Renal cortex interstitium (tissue), 15 donors: ENCODE measurements at places on chromosomes 5 and 9. TPM values are rescaled to one million over a fixed set of nuclear protein-coding genes. Genes with fewer than 3 reads are reported as not detected.

GHR gene
- 26.1 TPM for polyA plus RNA-seq

DNA sequence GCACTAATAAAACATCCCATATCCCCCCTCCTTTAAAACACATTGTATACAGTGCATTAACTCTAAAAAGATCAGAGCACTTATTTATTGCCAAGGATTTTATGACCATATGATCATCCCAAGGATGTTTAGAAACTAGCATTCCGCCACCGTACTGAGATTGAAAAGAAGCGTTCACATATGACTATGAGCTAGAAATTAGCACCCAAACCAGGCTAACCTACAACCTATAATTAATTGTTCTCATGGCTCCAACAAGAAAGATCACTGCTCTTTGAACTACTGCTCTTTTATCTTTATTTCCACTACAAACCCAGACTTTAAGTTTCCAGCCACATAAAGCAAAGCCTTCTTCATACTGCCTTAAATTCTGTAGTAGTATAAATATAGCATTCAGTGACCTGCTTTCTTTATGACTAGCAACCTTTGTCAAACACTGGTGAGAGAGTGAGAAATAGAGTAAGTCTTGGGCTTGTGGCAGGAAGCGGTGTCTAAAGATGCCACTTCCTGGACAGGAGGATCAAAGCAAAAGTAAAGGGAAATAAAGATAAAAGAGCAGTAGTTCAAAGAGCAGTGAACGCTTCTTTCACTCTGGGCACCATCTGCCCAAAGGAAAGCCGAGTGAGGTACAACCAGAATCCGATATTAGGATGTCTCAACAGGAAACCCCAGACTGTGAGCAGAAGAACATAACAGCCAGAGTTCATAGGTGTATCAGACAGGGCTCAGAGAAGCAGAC lies 151.1 kb upstream of the ERCC6L2 start:
- no peak for DNase-seq

- DNase-seq: no peak
These were observed 115.7 kb upstream of the MTAP start for GRCh38 chr9:21686738-21687137.

GRCh38 chr5:146440870-146441495 lies 6.2 kb upstream of the TCERG1 start:
- DNase-seq: no peak

- no peak for DNase-seq
These were observed 215.6 kb downstream of the C9orf50 start for GRCh38 chr9:129405089-129405826.

GLIPR2 gene
- polyA plus RNA-seq: 34.2 TPM

DNA sequence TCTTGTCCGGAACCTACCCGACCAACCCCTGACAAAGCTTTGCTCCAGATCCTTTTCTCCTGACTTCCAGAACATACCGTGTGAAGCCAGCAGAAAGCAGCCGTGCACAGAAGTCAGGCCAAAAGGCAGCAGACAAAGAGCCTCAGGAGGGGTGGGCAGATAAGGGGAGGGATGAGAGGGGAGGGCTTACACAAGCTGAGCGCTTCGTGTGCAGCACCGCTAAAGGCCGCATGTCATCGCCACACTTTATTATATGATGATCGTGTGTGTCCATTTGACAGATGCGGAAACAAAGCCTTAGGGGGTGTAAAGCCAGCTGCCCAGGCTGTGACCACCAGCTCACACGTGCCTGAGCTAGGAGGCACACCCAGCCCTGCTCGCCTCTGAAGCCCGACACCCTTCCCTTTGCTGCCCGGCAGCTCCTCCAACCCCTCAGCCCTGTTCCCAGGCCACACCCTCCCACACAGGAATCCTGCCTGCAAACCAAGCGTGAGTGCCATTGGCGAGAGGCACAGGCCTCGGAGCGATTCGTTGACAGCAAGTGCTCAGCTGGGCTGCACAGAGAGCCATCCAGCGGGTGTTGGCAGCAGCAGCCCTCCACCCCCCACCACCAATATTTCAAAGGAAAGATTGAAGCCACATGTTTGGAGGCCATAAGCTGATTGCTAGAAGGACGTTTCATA lies 170.5 kb upstream of the SMIM23 start:
- no peak for DNase-seq

- DNase-seq: no peak
These were observed 111.8 kb upstream of the ACTBL2 start for GRCh38 chr5:57594436-57594835.

GRCh38 chr9:11443631-11444030 lies 830.8 kb upstream of the PTPRD start:
- no peak for DNase-seq

GRCh38 chr5:5739490-5739945 lies 317.0 kb downstream of the ICE1 start:
- DNase-seq: no peak

IFNA5 gene
- not detected for polyA plus RNA-seq

- DNase-seq: no peak
These were observed 39.9 kb upstream of the SMIM15 start for GRCh38 chr5:61202213-61202612.

KCNV2 gene
- polyA plus RNA-seq: 0.10 TPM

NOXA1 gene
- polyA plus RNA-seq: 15.9 TPM

GRCh38 chr9:29006628-29007027 lies 1433.3 kb upstream of the C9orf72 start:
- DNase-seq: no peak

ZNF346 gene
- polyA plus RNA-seq: 22.2 TPM

DNA sequence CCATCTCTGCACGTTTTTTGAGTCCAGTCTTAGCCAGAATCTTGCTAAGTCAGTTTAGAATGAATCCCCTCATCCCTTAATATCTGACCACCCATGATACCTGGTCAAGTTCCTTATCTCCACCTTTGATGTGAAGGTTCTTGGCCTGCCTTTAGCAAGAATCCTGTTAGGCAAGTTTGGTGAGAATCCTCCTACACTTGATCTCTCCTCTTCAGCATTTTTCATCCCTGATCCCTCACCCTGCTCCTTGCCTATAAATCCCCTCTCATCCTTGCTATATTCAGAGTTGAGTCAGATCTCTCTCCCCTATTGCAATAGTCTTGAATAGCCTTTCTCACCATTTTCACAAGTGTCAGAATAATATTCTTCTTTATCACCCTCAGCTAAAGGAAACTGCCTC lies 31.0 kb downstream of the SMIM23 start:
- no peak for DNase-seq

DNA sequence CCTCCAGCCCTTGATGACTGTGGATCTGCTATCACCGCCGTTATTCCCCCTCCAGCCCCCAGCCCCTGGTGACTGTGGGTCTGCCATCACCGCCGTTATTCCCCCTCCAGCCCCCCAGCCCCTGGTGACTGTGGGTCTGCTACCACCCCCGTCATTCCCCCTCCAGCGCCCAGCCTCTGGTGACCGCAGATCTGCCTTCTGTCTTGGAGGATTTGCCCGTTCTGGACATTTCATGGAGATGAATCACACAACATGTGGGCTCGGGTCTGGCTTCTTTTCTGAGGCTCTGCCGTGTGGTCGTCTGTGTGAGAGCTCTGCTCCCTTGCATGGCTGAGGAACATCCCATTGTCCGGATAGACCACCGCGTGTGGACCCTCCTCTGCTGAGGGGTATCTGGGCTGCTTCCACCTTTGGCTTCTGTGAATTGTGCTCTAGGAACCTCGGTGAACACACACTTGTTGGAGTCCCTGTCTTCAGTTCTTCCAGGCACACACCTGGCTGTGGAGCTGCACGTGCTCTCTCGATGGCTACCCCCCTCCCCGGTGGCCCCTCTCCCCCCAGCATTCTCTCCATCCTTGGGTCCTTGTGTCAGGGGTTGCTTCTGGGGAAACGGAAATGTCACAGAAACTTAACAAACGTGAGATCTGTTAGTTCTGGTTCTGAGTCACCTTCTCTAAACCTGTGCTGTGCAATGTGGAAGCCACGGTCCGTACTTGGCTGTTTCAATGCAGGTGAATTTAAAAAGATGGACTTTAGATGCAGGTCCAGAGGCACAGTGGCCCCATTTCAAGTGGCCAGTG lies 105.3 kb upstream of the COL5A1 start:
- DNase-seq: no peak

DNA sequence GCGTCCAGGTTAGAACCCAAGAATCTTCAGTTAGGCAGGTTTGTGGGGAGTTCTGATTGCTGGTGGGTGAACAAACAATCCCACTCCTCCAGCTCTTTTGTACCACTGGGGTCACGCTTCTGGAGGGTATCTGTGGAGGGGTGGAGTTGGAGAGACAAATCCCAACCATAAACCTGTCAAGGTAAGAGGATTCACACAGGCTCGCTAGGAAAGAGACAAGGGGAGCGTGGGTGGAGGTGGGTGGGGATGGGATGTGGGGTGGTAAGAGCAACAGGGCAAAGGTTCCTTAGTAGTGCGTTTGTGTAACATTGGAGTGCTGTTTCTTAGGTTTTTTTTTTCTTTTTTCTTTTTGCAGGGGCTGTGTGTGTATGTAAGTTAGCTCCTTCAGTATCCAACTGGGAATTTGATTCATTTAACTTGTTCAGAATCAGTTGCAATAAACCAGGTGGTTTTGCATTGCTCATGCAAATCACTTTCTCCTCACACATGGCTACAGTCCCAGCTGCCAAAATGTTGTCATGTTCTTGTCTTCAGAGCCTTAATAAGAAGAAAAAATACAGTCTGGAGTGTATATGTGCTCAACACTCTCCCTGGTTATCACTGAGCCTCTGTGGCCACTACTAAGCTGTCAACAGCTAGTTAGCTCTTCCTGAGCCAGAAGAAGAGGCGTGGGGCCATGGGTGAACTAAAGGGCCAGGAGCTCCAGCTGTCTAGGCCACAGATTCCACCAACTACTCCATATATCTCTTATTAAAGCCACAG lies 164.0 kb upstream of the RAD23B start:
- DNase-seq: no peak

GRCh38 chr5:85591311-85591710 lies 1026.4 kb upstream of the COX7C start:
- no peak for DNase-seq

GRCh38 chr5:44952376-44952775 lies 143.6 kb downstream of the MRPS30 start:
- no peak for DNase-seq

DNA sequence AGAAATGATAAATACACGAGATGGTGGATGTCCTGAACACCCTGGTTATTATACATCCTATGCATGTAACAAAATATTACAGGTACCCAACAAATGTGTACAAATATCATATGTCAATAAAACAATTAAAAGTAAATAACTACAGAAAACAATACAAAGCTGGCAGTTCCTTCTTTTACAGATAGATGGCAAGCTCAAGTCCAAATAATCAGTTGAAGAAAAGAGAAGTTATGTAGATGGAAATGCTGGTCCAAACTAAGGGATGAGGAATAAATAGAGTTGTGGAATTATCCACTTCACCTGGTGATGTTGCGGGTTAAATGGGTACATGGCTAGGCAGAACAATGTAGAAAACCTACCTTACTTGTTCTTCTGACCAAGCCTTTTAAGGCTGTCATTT lies 79.4 kb downstream of the PALM2AKAP2 start:
- DNase-seq: no peak

DNA sequence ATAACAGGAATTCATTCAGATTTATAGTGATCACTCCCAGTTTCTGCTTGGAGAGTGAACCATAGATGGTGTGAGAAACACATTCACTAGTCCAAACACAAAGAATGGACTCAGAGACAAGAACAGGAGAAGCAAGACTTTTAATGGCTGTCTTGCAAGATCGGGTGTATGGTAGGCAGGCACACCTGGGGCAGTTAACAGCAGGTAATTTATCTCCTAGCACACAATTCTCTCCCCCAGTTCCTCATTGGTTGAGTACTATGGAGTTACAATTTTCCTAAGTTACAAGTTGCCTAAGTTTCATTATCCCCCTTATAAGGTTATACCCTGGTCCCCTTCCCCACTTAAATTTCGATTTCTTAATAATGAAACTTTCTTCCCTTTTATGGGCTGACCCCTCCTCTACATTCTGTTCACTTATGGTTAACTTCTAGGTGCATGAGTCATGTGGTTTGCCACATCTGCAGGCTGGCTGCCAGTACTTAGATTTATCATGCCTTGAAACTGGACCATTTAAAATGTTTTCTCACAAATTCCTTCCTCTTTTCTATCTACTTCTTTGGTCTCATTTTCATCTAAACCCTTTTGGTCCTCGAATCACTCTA lies 623.3 kb downstream of the HINT1 start:
- no peak for DNase-seq

DNA sequence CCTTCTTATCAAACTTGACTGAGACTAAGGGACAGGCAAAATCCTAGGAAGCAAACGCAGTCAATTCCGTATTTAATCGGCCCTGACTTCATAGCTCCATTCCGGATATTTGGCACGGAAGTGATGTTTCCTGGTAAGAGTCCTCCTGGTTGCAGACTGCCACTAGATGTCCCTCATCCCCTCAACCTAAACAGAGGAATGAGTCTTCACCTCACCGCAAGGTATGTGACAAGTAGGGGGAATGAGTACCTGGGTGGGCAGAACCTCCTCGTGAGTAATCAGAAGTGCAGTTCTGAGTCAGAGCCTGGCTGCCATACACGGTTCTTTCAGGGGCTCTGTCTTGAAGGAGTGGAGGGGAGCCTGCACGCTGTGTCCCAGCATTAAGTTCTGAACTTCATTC lies 173.6 kb downstream of the MUSK start:
- DNase-seq: no peak

PKD2L2 gene
- polyA plus RNA-seq: not detected

- DNase-seq: no peak
These were observed 16.3 kb downstream of the LPCAT1 start for GRCh38 chr5:1507457-1507856.

DNA sequence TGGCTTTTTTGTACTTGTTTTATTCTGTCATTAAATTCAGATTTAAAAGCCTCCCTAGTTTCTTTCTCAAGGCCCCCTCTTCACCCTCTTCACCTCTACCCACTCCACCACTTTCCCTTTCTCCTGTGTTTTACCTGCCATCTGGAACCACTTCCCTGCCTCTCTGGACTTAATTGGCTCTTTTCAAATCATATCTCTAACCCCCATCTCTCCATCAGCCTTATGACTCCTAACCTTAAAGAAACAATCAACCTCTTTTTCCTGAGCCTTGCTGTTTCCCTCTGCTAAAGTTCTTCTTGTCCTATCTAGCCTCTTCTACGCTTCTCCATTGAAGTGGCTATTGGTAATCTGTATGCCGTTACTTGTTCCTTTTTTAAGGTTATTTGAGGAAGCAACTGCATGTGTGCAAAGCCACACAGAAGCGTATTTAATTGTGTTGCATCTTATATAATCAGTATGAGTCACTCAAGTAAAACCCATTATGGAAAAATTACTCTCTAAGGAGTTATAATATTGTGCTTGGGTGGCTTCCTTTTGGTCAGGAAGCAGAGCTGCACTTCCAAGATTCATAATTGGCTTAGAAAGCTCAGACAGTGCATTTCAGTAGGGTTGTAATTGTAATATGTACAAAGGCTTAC lies 653.6 kb upstream of the ITGA1 start:
- no peak for DNase-seq

SHOC1 gene
- 1.4 TPM for polyA plus RNA-seq

FAM221B gene
- polyA plus RNA-seq: 0.26 TPM

MAST4 gene
- 19.4 TPM for polyA plus RNA-seq

GRCh38 chr5:96408210-96408777 lies 24.8 kb downstream of the PCSK1 start:
- DNase-seq: no peak

ITGA2 gene
- polyA plus RNA-seq: 27.1 TPM
